ENCODE measurements at places on chromosomes 12 and 14. TPM values are rescaled to one million over a fixed set of nuclear protein-coding genes. Genes with fewer than 3 reads are reported as not detected.

- peak overlapping the region; percentile 34 for H3K4me3 ChIP-seq
- H3K4me1 ChIP-seq, result peaks cover 58% of the 10 kb centered on the region
- DNase-seq, result no peak
- peak overlapping the region; percentile 92 for H3K27ac ChIP-seq
- H3K27me3 ChIP-seq, result no peaks in the 10 kb centered on the region
- no peaks in the 10 kb centered on the region for H3K36me3 ChIP-seq
Observed at GRCh38 chr14:32497248-32497647, 168.2 kb downstream of the AKAP6 start.

BICD1 gene
- total RNA-seq, result 1.4 TPM

- no peaks in the 10 kb centered on the region for H3K27me3 ChIP-seq
- no peak overlapping the region for H3K4me3 ChIP-seq
- H3K36me3 ChIP-seq, result no peaks in the 10 kb centered on the region
- H3K27ac ChIP-seq, result no peak overlapping the region
- no peaks in the 10 kb centered on the region for H3K4me1 ChIP-seq
Observed at GRCh38 chr12:21264232-21264631, 70.5 kb downstream of the SLCO1A2 start.

GRCh38 chr14:93984987-93985410 is 8.6 kb upstream of the ASB2 start:
- H3K36me3 ChIP-seq, result no peaks in the 10 kb centered on the region
- H3K27ac ChIP-seq, result peak overlapping the region; percentile 97
- H3K4me1 ChIP-seq, result peaks cover 60% of the 10 kb centered on the region

DNA sequence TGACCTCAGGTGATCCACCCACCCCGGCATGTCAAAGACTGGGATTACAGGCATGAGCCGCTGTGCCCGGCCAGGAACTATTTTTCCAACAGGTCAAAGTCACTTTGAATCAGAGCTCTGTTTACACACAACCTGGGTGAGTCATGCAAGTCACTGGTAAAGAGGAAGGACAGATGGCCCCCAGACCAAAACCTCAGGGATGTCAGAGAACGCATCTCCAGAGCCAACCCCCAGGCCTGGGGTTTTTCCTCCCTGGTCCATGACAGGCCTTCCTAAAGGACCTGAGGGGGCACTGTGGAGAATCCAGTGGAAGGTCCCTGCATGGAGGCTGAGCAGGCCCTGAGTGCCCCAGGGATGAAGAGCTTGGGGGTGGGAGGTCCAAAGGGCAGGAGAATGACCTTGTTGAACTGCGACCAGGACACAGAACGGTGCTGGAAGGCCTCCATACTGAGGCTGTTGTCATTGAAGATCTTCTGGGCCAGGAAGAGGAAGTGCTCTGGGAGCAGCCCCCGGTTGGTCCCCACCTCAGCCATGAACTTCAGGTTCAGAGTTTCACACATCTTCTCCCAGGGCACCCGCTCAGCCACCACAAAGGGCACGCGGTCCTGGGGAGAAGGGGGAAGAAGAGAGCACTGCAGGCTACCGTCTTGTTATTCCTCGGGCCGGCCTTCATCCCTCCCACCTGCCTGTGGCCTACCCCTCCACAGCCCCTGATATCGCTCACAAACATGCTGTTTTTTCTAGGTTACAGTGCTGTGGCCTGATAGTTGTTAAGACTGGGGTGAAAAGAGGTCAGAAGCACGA is 9.1 kb downstream of the STAT6 start:
- no peak for DNase-seq
- H3K27ac ChIP-seq, result no peak overlapping the region
- no peaks in the 10 kb centered on the region for H3K4me1 ChIP-seq
- no peak overlapping the region for H3K4me3 ChIP-seq

LRTM2 gene
- total RNA-seq, result not detected

ZFHX2 gene
- 0.23 TPM for total RNA-seq

DNA sequence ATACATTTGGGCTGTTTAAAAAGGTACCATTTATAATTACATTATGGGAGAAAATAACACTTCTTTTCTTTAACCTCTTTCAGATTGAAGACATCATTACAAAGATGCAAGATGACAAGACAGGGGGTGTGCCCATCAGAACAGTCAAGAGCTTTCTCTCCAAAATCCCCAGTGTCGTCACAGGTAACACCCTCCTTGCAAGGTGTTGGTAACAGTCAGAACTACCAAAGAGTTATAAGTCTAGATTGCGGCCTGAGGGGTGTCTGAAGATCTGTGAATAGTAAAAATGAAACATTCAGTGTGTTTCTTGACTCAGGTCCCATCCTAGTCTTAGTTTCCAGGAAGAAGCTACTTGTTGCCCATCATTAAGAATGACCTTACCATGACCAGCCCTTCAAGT is 419.8 kb downstream of the RGS6 start:
- DNase-seq, result no peak
- H3K4me3 ChIP-seq, result no peak overlapping the region
- H3K27ac ChIP-seq, result no peak overlapping the region
- H3K36me3 ChIP-seq, result no peaks in the 10 kb centered on the region

DNA sequence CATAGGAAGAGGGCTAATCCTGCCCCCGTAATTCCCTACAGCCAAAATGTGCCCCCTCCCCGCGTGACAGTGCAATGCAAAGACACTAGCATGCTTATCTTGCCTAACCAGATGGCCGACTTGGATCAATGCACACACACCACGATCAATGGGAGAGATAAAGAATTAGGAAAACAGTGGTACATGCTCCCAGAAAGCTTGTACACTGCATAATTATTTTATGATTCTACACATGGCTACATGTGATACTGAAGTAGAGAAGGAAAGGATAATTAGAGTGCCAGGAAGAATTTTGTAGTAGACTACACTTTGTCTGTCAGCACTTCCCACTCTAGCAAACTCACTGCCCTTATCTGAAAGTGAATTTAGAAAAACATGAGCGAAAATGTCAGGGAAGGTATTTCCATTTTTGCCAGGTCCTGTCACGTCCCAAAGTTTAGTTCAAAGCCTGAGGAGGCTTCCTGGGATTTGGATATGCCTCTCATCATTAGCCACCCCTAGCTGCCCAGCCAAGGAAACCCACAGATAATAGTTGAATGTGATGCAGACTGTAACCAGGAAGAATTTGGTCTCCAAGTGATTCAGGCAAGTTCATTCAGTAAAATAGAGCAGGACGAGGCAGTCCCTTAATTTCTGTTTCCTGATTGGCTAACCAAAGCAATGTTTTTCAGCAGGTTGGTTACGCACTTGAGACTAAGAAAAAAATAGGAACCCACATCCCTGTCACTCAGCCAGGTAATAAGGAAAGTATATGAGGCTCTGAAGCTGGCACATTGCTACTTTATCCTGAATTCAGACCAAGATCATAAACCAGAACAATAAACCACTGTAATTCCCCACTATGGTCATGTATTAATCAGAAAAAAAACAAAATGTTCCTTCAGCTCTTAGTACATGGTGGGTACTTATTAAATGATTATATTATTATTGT is 199.6 kb upstream of the OTX2 start:
- no peaks in the 10 kb centered on the region for H3K4me1 ChIP-seq
- no peak for DNase-seq
- H3K27me3 ChIP-seq, result no peaks in the 10 kb centered on the region

DNA sequence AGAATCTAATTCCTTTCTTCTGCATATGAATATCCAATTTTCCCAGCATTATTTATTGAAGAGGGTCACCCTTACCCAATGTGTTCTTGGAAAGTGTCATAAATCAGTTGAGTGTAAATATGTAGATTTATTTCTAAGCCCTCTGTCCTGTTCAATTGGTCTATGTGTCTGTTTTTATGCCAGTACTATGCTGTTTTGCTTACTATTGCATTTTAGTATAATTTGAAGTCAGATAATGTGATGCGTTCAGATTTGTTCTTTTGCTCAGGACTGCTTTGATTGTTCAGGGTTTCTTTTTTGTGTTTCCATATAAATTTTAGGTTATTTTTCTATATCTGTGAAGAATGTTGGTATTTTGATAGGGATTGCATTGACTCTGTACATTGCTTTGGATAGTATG is 420.4 kb upstream of the MIS18BP1 start:
- H3K27me3 ChIP-seq, result no peaks in the 10 kb centered on the region
- H3K4me1 ChIP-seq, result no peaks in the 10 kb centered on the region
- H3K36me3 ChIP-seq, result no peaks in the 10 kb centered on the region
- no peak for DNase-seq

DNA sequence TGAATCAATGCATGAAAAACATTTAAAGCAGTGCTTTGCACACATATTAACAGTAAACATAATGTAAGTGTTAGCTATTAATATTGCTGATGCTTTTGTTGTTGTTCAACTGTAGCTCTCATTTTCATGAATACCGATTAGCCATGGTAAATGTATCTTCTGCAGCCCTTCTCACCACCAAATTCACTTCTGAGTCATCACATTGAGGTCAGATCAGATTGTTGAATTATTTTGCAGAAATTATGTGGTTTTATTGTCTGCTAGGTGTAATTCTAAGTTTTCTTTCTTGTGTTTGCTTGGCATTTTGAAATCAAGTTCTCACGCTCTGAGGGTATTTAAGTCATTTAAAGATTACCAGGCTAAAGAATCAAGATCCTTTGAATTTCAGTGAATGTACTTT is 74.6 kb downstream of the AKAP6 start:
- DNase-seq, result no peak
- no peaks in the 10 kb centered on the region for H3K4me1 ChIP-seq
- H3K27me3 ChIP-seq, result no peaks in the 10 kb centered on the region
- H3K27ac ChIP-seq, result no peak overlapping the region
- H3K36me3 ChIP-seq, result no peaks in the 10 kb centered on the region

GRCh38 chr14:35121026-35121886 is 534 bp downstream of the PPP2R3C start:
- no peak for DNase-seq
- no peaks in the 10 kb centered on the region for H3K36me3 ChIP-seq

FAM181A gene
- not detected for total RNA-seq

RIPK3 gene
- total RNA-seq, result 0.67 TPM

DNA sequence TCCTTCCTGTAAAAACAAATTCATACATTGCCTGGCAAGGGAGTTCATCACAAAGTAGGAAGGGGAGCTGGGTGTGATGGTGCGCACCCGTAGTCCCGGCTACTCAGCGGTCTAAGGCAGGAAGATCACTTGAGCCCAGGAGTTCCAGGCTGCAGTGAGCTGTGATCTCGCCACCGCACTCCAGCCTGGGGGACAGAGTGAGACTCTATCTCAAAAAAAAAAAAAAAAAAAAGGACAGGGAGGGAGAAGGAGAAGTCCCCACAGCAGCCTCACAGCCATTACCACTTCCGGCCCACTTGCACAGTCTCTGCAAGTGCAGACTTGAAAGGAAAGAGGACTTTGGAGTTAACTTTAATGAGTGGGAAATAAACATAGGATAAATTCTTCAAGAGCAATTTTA is 121.0 kb downstream of the FBXL14 start:
- no peaks in the 10 kb centered on the region for H3K36me3 ChIP-seq
- no peak for DNase-seq
- H3K4me3 ChIP-seq, result no peak overlapping the region

PALS1 gene
- total RNA-seq, result 24.1 TPM

- peaks cover 13% of the 10 kb centered on the region for H3K4me1 ChIP-seq
- peaks cover 30% of the 10 kb centered on the region for H3K27me3 ChIP-seq
- H3K27ac ChIP-seq, result no peak overlapping the region
- H3K4me3 ChIP-seq, result peak overlapping the region; percentile 50
- DNase-seq, result no peak
- no peaks in the 10 kb centered on the region for H3K36me3 ChIP-seq
Observed at GRCh38 chr12:104457746-104458693, 1.3 kb downstream of the CHST11 start.

GRCh38 chr12:44827832-44828438 is 48.2 kb downstream of the NELL2 start:
- no peaks in the 10 kb centered on the region for H3K4me1 ChIP-seq
- no peaks in the 10 kb centered on the region for H3K36me3 ChIP-seq
- H3K27ac ChIP-seq, result no peak overlapping the region

DNA sequence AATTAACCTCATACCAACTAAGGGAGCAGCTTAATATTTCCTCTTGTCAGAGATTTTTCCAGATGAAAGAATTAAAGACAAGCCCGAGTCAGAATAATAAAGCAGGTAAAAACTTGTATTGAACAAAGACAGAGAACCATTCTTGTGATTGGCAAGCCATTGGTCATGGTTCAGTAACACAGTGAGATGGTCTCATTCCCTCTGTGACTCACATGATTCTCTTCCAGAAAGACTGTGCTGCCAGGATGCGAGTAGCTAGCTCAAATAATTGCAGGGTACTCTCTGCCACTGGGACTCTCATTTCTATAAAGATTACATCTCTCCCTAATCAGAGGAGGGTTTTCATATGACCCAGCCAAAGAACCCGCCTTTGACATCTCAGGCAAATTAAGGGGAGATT is 179.4 kb downstream of the PHLDA1 start:
- H3K4me3 ChIP-seq, result no peak overlapping the region
- H3K4me1 ChIP-seq, result peaks cover 13% of the 10 kb centered on the region
- H3K36me3 ChIP-seq, result no peaks in the 10 kb centered on the region
- DNase-seq, result no peak
- no peaks in the 10 kb centered on the region for H3K27me3 ChIP-seq
- no peak overlapping the region for H3K27ac ChIP-seq

GRCh38 chr12:2288001-2288400 is 235.2 kb downstream of the CACNA1C start:
- H3K27ac ChIP-seq, result no peak overlapping the region
- H3K4me3 ChIP-seq, result no peak overlapping the region
- DNase-seq, result no peak
- no peaks in the 10 kb centered on the region for H3K36me3 ChIP-seq
- H3K27me3 ChIP-seq, result peaks cover 2% of the 10 kb centered on the region

DNA sequence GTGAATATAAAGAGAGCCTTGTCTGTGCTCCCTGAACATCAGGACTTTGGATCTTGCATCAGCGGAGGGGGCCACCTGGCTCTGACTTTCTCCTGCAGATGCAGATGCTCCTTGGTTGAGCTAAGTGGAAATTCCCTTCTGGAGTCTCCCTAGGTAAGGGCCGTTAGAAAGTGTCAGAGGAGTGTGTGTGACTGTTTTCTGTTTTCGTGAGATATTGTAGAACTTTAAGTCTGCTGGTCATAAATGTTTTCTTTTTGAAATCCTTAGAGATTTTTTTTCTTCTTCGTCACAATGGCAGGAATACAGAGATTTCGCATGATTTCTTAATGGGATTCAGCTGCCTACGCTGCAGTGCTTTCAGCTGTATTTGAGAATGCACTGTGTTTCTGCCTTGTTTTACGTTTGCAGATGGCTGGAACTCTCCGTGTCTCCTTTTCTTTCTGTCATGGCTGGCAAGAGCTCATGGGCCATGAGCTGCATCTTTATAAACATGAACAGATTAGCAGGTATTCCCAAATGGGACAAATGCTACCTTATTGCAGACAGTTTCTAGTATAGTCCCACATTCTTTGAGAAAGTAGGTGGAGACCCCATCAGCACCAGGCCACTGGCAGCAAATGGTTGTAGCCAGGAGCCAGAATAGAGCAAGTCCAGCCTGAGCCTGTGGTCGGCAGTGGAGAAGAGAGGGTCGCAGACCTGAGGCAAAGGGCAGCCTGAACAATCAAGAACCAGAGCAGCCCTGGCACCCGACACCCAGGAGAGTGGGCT is 76.2 kb upstream of the FRMD6 start:
- H3K4me3 ChIP-seq, result no peak overlapping the region
- DNase-seq, result no peak
- H3K36me3 ChIP-seq, result no peaks in the 10 kb centered on the region
- H3K27ac ChIP-seq, result no peak overlapping the region
- H3K4me1 ChIP-seq, result no peaks in the 10 kb centered on the region
- H3K27me3 ChIP-seq, result no peaks in the 10 kb centered on the region

- no peaks in the 10 kb centered on the region for H3K27me3 ChIP-seq
- no peak overlapping the region for H3K4me3 ChIP-seq
- H3K27ac ChIP-seq, result no peak overlapping the region
- no peak for DNase-seq
Observed at GRCh38 chr12:68403296-68403695, 71.1 kb upstream of the MDM1 start.

Data from gastrocnemius medialis (tissue), 4 donors.